ENCODE measurements at places on chromosomes 11 and 22. TPM values are rescaled to one million over a fixed set of nuclear protein-coding genes. Genes with fewer than 3 reads are reported as not detected.
A peak's percentile ranks its signal among the peaks of the same experiment; 100 is the strongest.

GRCh38 chr22:19713650-19714311, 522 bp upstream of the SEPTIN5 start:
- peaks cover 45% of the 10 kb centered on the region for H3K4me1 ChIP-seq
- DNase-seq, result no peak
- no peaks in the 10 kb centered on the region for H3K27me3 ChIP-seq
- peak overlapping the region; percentile 74 for H3K4me3 ChIP-seq

DNA sequence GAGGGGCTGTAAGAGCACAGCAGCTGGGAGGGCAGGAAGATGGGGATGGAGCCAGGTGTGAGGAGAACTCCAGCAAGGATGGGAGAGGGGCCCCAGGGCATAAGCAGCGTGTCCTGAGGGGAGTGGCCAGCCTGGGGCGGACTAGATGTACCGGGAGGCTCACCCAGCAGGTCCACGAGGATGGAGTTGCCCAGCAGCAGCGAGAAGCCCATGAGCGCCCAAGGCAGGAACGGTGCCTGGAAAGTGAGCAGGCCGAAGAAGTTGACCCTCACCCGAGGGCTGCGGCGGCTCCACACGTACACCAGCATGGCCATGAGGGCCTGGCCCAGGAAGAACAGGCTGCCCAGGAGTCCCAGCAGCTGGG, 1.3 kb downstream of the DERL3 start:
- no peak overlapping the region for H3K4me3 ChIP-seq

Gene PANX3
- not detected for total RNA-seq

DNA sequence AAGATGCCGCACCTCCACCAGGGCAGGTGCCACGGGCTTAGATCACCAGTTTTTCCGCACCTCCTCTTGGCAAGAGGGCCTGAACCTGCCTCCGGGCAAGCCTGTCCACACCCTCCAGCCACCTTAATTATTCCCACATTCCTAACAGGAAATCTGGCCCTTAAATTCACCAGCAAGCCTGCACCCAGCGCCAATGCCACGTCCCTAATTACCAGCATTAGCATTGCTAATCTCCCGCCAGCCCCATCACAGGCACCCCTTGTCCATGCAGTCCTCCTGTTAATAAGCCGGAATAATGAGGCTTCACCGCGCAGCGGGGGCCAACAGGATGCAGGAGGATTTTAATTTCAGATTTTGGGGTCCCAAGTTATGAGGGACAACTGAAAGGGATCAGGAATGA, 69.7 kb downstream of the PHF21B start:
- no peak for DNase-seq
- no peaks in the 10 kb centered on the region for H3K36me3 ChIP-seq
- H3K27me3 ChIP-seq, result peaks cover 2% of the 10 kb centered on the region
- no peaks in the 10 kb centered on the region for H3K4me1 ChIP-seq
- no peak overlapping the region for H3K4me3 ChIP-seq

DNA sequence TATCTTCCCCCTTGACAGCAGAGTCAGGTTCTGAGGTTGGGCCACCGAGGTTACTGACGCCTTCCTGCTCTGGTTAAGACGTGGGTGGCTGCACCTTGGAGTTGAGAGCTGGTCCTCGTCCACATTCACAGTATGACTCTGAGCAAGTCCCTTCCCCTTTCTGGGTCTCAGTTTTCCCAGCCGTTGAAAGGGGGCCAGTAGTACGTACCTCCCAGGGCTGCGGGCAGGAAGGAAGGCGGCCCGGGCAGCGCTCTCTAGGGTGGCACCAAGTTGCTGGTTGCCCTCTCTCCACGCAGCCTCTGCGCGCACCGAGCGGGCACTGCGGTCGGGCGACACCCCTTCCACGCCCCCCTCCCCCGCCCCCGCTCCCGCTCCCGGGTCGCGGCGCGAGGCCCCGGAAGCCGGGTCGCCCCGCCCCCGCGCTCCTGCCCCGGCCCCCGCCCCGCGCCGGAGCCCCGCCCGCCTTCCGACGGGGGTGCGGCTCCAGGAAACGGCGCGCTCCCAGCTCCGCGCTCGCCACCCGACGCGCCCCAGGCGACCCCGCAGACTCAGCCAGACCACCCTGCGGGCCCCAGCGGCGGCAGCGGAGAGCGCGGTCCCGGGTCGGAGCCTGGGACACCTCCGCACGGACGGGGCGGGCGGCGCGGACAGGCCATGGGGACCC, at the start of gene EHBP1L1:
EHBP1L1 (plus strand) TSS at position 486 of the 664 bp plus-strand sequence. CDS start 250 bp downstream, outside the sequence.
- H3K4me1 ChIP-seq, result peaks cover 58% of the 10 kb centered on the region
- peaks cover 4% of the 10 kb centered on the region for H3K36me3 ChIP-seq
- DNase-seq, result peak; percentile 86
- H3K4me3 ChIP-seq, result peak within 1 kb of the TSS; percentile 73

- H3K4me3 ChIP-seq, result no peak overlapping the region
- DNase-seq, result no peak
- no peaks in the 10 kb centered on the region for H3K36me3 ChIP-seq
Observed at GRCh38 chr11:119368121-119369034, 13.1 kb downstream of the USP2 start.

Gene UBQLNL
- total RNA-seq, result 0.39 TPM

- H3K27me3 ChIP-seq, result no peaks in the 10 kb centered on the region
- no peak overlapping the region for H3K4me3 ChIP-seq
- H3K27ac ChIP-seq, result no peak overlapping the region
- H3K36me3 ChIP-seq, result no peaks in the 10 kb centered on the region
Observed at GRCh38 chr11:74412321-74412720, 14.1 kb upstream of the PGM2L1 start.

Gene GLB1L2
- 0.21 TPM for total RNA-seq

Gene SUN2
- 151 TPM for total RNA-seq

Measured in osteocyte (in vitro differentiated cells).